ENCODE measurements at places on chromosomes 5 and 9.

DNA sequence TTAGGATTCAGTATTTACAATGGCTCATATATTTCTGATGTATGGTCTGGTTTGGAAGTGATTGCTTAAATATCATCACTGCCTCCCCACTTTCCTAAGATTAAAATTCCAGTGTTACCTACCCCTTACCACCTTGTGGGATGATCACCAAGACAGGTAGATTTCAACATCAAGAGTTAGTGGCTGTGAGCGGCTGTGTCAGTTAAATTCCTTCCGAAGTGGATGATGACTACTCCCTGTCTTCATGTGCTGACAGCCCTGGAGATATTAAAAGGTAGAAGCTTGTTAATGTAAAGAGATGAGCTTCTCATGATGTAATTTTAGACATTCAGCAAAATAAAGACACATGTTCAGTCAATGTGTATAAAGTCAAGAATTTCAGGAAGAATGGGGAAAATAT, 4.2 kb downstream of the ITGA2 start:
- DNase-seq = no peak

DNA sequence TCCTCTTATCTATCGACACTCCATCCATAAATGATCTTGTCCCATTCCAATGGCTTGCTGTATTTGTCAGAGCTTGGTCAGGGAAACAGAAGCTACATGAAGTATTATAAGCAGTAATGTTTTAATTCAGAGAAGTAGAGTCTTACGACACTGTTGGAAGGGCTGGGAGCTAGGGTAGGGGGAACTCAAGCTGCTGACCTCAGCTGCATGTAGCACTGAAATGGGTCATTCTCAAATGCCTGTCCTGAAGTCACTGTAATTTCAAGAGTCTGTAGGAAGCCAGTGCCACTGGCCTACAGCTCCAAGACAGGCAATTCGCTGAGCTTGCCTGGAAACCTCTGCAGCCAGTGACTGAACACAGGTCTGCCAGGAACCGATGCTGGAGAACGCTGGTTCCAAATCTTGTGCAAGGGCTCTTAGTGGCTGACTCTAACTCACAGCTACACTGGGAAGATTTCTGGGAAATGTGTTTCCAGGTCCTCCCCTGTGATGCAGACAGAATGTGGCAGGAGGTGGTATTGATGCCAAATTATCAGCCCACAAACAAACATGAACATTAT, 532.4 kb downstream of the CCDC171 start:
- no peak for DNase-seq

- no peak for DNase-seq
Observed at GRCh38 chr5:57209316-57210040, 35.6 kb downstream of the GPBP1 start.

GRCh38 chr5:92064993-92065392, 681.9 kb upstream of the ARRDC3 start:
- DNase-seq = no peak

DNA sequence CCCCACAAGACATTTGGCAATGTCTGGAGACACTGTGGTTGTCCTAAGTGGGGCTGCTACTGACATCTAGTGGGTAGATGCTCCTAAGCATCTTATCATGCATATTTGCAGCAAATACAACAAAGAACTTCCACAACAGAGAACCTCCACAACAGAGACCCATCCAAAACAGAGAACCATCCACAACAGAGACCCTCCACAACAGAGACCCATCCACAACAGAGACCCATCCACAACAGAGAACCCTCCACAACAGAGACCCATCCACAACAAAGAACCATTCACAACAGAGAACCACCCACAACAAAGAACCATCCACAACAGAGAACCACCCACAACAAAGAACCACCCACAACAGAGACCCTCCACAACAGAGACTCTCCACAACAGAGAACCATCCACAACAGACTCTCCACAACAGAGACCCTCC, 32.8 kb downstream of the ARPC5L start:
- DNase-seq = peak; percentile 68

- no peak for DNase-seq
Observed at GRCh38 chr9:75089373-75089766, 1.1 kb downstream of the OSTF1 start.

DNA sequence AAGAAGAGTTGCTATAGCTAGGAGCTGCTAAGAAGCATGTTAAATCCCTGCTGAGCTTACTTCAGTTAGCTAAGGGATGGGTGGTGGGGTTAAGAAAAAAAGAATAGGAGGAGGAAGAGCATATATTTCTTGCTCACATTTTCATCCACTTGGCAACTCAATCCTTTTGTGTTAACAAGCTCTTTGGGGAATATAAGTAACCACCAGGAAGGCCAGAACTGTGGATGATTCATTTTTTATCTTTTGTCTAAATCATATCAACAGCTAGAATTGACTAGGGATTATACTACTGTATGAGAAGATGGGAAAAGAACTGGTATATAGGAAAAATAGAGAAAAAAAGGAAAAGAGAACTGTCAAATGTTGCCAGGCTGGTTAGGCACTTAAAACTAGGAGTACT, 555.3 kb upstream of the ARRDC3 start:
- no peak for DNase-seq

GRCh38 chr5:5156471-5157082, 16.4 kb downstream of the ADAMTS16 start:
- DNase-seq = no peak

- no peak for DNase-seq
Observed at GRCh38 chr9:2193552-2193951, 178.4 kb downstream of the SMARCA2 start.

DNA sequence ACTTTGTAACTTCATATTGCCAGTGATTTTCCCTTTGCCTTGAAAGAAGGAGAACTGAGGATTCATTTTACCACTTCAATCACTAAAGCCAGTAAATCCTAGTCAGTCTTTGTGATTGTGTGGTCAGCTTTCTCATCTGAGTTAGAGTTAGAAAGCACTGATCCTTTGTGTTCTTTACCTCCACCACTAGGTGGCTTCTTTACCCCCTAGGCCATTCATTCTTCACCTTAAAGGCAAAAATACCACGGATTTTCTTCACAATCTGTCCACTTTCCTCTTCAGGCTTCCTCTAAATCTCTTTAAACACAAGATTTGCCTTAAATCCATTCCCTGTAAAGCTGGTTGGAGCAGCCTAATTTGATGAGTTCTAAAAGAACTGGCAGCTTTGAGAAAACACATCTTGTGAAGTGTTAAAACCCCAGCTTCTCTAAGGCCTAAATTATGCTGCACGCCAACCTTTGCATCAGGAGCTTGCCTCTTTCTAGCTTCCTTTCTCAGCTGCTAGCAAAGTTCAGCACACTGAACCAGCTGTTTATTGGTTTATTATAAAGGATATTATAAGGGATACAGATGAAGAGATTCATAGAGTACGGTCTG, 20.4 kb downstream of the BDP1 start:
- peak; percentile 25 for DNase-seq

- no peak for DNase-seq
Observed at GRCh38 chr5:121667292-121667691, 184.4 kb upstream of the FTMT start.

DNA sequence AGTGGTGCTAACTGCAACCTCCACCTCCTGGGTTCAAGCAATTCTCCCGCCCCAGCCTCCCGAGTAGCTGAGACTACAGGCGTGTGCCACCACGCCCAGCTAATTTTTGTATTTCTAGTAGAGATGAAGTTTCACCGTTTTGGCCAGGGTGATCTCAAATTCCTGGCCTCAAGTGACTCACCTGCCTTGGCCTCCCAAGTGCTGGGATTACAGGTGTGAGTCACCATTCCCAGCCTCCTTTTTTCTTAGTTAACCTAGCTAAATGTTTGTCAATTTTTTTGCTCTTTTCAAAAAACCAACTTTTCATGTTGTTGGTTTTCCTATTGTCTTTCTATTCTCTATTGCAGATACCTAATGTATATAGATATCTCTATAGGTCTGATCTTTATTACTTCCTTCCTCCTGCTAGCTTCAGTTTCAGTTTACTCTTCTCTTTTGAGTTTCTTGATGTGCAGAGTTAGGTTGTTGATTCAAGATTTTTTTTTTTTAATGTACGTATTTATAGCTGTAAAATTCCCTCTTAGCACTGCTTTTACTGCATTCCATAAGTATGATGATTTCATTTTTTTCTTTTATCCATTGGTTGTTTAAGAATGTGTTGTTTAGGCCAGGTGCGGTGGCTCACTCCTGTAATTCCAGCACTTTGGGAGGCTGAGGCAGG, 32.9 kb downstream of the FGD3 start:
- no peak for DNase-seq

GRCh38 chr9:91148306-91148705, 213.4 kb downstream of the AUH start:
- no peak for DNase-seq

DNA sequence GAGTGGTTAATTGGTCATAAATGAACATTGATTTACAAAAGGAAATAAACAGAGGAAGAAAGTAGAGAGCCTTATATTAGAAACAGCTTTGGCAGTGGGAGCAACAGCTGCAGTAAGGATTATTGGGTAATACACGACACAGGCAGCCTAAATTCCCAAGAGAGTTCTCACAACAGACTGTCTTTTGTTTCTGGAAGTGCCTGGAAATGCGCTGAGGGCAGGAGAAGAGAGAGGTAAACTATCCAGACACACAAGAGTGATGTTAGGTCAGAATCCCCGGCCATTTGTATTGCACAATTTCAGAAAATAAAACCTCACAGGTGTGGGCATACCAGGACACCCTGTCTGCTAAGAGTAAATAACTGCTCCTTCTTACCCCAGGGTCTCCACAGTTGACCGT, 450.4 kb upstream of the CTNND2 start:
- DNase-seq = no peak

DNA sequence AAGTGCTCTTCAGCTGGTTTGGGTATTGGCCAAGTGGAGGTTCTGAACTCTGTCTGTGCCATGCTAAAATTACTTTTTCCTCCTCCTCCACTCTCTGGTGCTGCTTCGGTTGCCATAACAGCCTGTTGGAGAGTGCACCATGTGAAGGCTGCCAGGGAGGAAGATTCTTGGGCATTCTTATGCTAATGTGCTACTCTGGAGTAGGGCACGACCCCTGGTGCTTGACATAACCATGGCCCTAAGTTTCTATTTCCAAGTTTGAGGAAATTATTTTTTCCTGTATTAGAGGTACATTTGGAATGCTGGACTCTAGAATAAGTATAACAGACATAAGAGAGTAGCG, 111.6 kb downstream of the ARHGAP26 start:
- no peak for DNase-seq

DNA sequence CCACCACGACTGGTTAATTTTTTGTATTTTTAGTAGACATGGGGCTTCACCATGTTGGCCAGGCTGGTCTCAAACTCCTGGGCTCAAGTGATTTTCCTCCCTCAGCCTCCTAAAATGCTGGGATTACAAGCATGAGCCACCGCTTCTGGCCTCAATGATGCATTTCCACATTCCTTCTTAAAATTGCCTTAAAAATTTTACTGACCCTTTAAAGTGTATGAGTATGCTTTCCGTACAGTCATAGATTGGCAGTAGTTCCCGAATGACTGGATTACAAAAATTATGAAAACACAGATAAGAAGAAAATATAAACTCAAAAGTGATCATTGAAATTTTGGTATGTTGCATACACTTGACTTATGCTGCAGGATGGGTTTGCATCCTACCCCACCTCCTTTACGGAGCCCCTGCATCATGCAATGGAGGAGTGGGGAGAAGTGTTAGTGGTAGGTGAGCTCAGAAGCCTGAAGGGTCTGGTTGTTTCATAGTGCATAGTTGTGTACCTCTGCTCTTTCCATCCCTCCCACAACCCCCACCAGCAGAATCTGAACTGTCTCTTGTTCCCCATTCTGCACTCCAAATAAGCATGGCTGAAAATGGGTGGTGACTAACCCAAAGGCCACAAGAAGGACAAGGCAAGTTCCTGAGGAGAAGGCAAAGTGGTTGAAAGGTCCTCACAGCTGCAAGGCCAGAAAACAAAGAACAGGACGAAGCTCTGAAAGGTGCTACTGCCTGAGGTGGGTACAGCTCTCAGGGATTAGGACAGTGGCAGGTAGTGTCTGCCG, 26.8 kb downstream of the ANKRD55 start:
- no peak for DNase-seq

- DNase-seq = no peak
Observed at GRCh38 chr9:137838576-137838975, 39.0 kb upstream of the CACNA1B start.

DNA sequence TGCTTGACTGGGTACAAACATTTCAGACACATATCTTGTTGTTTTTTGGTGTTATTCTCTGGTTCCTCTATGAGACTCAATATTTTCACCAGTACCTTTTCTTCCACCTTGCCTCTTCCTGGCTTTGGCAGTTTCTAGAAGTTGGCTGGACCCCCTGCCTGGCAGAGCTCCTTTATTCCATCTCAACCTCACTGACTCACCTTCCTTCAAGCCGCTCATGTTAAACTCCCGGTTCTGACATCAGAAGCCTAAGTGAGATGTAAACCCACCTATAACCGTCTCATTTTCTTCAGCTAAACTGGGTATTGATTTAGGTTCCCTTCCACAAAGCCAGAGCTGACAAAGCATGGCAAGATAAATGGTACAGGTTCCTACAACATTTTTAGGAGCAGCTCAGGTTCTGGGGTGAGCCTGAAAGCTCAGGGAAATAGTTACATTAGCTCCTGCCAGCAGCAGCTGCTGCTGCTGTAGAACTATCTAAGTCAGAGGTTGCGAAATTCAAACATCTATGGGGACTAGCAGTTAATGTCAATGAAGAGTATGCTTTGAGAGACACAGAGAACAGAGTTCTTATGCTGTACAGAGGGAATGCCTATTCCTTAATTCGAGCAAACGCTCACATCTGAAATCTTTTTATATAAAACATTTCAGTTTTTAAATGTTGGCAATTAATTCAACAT, 197.1 kb upstream of the NR3C1 start:
- DNase-seq = no peak

- DNase-seq = peak; percentile 70
Observed at GRCh38 chr9:69027355-69028097, 8.0 kb upstream of the FXN start.

- no peak for DNase-seq
Observed at GRCh38 chr5:67746103-67746502, 469.5 kb upstream of the PIK3R1 start.

Measured in CD4-positive, alpha-beta T cell treated with Interleukin-10 for 1 hour (primary cell).